ENCODE measurements at places on chromosomes 7 and 10. TPM values are rescaled to one million over a fixed set of nuclear protein-coding genes. Genes with fewer than 3 reads are reported as not detected.

DNA sequence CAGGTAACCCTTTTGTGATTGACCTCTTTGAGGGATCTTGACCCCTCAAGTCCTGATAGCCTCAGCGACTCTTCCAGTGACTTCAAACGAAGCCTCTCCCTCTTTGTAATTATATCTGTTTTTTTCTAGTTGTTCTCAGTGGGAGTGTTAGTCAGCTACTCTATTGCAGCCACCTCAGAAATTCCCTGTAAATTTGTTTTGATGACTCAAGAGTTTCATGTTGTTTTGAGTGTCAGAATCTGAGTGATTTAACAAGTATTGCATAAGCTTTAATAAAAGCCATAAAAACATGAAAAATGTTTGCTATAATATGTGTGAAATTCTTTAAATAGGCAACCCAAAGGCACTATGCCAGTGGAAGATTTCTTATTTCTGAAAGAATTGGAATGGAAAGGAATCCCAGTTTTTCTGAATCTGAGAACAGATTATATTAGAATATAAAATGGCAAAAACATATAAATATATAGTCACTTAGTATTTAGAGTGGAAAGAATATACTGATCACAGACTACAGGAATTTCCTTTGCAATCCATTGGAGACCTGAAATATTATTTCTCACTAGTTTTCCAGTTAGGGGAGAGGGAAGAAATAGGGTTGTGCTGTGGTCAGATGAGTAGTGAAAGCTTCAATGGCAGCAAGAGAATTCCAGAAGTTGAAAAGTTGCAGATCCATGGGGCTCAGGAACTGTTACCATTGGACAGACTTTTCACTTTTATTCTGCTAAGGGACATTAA, 94.4 kb upstream of the SEMA3C start:
- no peaks in the 10 kb centered on the region for H3K36me3 ChIP-seq
- no peaks in the 10 kb centered on the region for H3K27me3 ChIP-seq
- DNase-seq = no peak
- H3K27ac ChIP-seq = no peak overlapping the region
- H3K4me3 ChIP-seq = no peak overlapping the region

DNA sequence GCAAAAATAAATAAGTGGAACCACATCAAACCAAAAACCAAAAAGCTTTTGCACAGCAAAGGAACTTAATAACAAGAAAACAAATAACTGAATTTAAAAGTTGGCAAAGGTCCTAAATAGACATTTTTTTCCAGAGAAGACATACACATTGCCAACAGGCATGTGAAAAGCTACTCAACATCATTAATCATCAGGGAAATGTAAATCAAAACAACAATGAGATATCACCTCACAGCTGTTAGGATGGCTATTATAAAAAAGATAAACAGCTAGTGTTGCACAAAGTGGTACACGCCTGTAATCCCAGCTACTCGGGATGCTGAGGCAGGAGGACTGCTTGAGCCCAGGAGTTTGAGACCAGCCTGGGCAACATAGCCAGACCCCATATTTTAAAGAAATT, 2.2 kb upstream of the SUN3 start:
- no peak overlapping the region for H3K27ac ChIP-seq
- H3K4me3 ChIP-seq = no peak overlapping the region
- no peaks in the 10 kb centered on the region for H3K36me3 ChIP-seq
- H3K4me1 ChIP-seq = peaks cover 11% of the 10 kb centered on the region
- peaks cover 37% of the 10 kb centered on the region for H3K27me3 ChIP-seq

GRCh38 chr7:16813232-16813616, 8.4 kb upstream of the AGR2 start:
- no peaks in the 10 kb centered on the region for H3K27me3 ChIP-seq
- no peak for DNase-seq
- no peaks in the 10 kb centered on the region for H3K36me3 ChIP-seq
- no peak overlapping the region for H3K4me3 ChIP-seq

- DNase-seq = no peak
- no peak overlapping the region for H3K4me3 ChIP-seq
These were observed 50.6 kb upstream of the RET start for GRCh38 chr10:43026039-43026973.

DNA sequence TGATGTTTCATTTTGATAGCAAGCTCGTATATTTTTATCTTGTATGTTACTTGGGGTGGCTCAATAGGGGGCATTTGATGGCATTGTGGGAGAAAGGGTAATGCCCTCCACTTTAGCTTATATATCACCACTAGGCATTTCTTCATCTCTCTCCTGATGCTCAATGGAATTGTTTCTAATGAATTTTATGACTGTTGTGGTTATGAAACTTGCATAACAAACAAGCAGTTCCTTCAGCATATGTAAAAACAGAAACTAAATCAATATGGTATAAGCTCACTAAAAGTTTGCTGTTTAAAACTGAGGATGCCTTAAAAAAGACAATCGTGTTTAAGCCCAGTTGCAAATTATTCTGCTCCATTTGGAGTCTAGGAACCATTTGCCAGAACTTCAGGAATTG, 75.5 kb downstream of the CDK14 start:
- no peak overlapping the region for H3K27ac ChIP-seq
- no peak overlapping the region for H3K4me3 ChIP-seq
- no peaks in the 10 kb centered on the region for H3K4me1 ChIP-seq
- no peaks in the 10 kb centered on the region for H3K36me3 ChIP-seq
- no peaks in the 10 kb centered on the region for H3K27me3 ChIP-seq

GRCh38 chr10:124878457-124878739, 63.5 kb upstream of the ZRANB1 start:
- no peaks in the 10 kb centered on the region for H3K4me1 ChIP-seq
- H3K27ac ChIP-seq = no peak overlapping the region
- no peak for DNase-seq
- H3K36me3 ChIP-seq = no peaks in the 10 kb centered on the region

DNA sequence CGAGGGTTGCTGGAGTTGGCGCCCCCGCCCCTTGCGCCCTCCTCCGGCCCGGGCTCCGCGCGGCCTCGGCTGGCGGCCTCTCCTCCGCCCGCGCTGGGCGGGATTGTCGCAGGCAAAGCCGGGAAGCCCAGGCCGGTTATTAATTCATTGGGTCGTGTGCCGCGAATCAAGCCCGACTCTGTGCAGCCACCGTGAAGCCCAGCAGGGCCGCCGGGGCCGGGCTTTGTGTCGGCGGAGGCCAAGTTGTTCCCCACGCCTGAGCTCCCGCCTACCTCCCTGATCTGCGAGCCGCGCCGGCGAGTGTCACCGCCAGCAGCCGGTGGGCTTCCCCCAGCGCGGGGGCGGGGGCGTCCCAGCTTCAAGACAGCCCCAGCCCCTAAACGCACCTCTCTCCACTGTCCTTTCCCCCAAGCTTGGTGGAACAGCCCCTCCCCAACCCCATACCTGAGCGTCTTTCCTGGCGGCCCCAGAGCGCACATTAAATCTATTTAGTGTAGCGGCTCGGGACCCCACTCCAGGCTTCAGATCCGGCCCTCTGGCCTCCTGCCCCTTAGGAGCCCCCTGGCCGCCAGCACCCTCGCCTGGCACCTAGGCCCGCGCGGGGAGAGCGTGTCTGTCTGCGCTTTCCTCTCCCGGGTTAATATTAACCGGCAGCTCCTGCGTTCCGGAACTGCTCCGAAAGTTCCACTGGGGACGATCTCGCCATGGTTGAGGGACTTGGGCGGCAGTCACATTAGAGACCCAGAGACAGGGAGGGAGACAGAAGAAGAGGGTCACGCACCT, 3.5 kb downstream of the SHH start:
- DNase-seq = no peak
- peaks cover 97% of the 10 kb centered on the region for H3K27me3 ChIP-seq
- H3K4me3 ChIP-seq = no peak overlapping the region
- peaks cover 13% of the 10 kb centered on the region for H3K4me1 ChIP-seq

- H3K4me1 ChIP-seq = no peaks in the 10 kb centered on the region
- no peak overlapping the region for H3K4me3 ChIP-seq
- no peaks in the 10 kb centered on the region for H3K36me3 ChIP-seq
- no peaks in the 10 kb centered on the region for H3K27me3 ChIP-seq
- DNase-seq = no peak
These were observed 272.3 kb downstream of the SEMA3D start for GRCh38 chr7:84914598-84914997.

- peaks cover 5% of the 10 kb centered on the region for H3K27me3 ChIP-seq
- peak; percentile 48 for DNase-seq
- H3K36me3 ChIP-seq = no peaks in the 10 kb centered on the region
- H3K4me1 ChIP-seq = peaks cover 3% of the 10 kb centered on the region
These were observed 102.5 kb downstream of the RAMP3 start for GRCh38 chr7:45259966-45260646.

GRCh38 chr10:71187600-71187999, 24.8 kb upstream of the UNC5B start:
- H3K27me3 ChIP-seq = no peaks in the 10 kb centered on the region
- no peak overlapping the region for H3K27ac ChIP-seq
- H3K4me1 ChIP-seq = no peaks in the 10 kb centered on the region
- H3K4me3 ChIP-seq = no peak overlapping the region
- H3K36me3 ChIP-seq = no peaks in the 10 kb centered on the region

GRCh38 chr7:39504963-39505362, 61.2 kb upstream of the YAE1 start:
- H3K27me3 ChIP-seq = no peaks in the 10 kb centered on the region
- H3K4me3 ChIP-seq = no peak overlapping the region
- H3K36me3 ChIP-seq = no peaks in the 10 kb centered on the region
- no peak for DNase-seq
- peaks cover 10% of the 10 kb centered on the region for H3K4me1 ChIP-seq

The PODXL gene
- total RNA-seq = 3.4 TPM

The C7orf33 gene
- total RNA-seq = not detected

The NUTM2B gene
- 0.61 TPM for total RNA-seq

The OPN4 gene
- under 0.01 TPM for total RNA-seq

The SAMD9 gene
- total RNA-seq = 49.9 TPM

The HK1 gene
- total RNA-seq = 52.6 TPM

The TMEM178B gene
- 2.0 TPM for total RNA-seq

The PPP1R17 gene
- 0.14 TPM for total RNA-seq
